ENCODE measurements at places on chromosomes 12 and 14. TPM values are rescaled to one million over a fixed set of nuclear protein-coding genes. Genes with fewer than 3 reads are reported as not detected.

RASAL1 gene
- total RNA-seq, result not detected

CCDC88C gene
- 40.3 TPM for total RNA-seq

RPL10L gene
- not detected for total RNA-seq

GLI1 gene
- total RNA-seq, result not detected
